ENCODE measurements at places on chromosomes 2 and 18.
A peak's percentile ranks its signal among the peaks of the same experiment; 100 is the strongest.

DNA sequence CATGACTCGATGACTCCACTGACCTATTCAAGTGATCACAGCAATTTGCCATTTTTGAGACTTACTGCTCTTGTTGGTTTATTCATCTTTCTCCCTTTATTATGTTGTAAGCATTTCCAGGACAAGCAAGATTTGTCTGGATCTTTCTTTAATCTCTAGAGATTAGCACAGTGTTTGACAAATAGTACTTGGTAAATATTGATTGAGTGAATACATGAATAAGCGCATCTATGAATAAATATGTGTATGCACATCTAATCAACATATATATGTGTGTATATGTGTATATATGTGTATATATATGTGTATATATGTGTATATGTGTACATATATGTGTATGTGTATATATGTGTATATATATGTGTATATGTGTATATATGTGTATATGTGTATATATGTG, 7.3 kb downstream of the TMX3 start:
- no peak for DNase-seq

DNA sequence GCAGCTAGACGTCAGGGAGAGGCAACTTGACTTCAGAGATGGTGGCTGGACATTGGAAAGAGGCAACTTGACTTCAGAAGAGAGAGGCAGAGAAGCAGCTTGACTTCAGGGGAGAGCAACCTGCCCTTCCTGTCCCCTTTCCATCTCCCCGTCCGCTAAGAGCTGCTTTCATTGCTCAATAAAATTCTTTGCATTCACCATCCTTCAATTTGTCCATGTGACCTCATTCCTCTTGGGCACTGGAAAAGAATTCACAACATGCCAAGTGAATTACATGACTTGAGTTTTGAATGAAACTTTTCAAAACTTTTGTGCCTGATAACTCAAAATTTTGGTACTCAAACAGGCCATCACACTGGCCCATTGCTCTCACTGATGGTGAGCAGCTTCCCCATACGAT, 158.9 kb downstream of the DPP4 start:
- no peak for DNase-seq

DNA sequence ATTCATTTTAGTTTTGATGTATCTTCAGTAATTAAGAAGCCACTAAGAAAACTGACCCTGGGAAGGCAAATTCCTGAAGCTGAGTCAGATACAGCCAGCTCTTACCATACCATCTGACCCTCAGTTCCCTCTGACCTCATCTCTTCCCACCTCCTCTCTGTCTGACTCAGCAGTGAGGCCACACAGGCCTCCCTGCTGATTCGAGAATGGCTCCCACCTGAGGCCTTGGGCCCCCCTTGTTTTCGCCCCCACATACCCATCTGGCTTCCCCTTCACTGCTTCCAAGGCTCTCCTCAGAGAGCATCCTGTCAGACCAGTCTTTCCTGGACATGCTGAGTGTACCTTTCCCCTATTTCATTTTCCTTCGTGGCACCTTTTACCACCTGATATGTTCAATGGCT, 71.0 kb upstream of the CYP1B1 start:
- DNase-seq: peak; percentile 13

DNA sequence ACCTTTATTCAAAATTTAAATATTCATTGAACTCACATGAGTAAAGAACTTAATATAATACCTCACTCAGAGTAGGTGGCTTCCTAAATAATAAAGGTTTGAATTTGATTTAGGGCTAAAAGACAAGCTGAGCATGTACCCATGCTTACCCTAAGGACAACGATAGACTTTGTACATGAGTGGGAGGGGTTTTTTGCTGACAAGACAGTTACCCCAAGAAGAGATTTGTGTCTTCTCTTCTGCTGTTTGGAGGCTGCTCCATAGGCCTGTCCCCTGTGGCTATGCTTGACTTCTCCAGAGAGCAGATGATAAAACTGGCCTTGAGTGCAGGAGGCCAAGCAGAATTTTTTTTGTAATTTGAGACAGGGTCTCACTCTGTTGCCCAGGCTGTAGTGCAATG, 383.9 kb downstream of the TMEM182 start:
- DNase-seq: no peak

DNA sequence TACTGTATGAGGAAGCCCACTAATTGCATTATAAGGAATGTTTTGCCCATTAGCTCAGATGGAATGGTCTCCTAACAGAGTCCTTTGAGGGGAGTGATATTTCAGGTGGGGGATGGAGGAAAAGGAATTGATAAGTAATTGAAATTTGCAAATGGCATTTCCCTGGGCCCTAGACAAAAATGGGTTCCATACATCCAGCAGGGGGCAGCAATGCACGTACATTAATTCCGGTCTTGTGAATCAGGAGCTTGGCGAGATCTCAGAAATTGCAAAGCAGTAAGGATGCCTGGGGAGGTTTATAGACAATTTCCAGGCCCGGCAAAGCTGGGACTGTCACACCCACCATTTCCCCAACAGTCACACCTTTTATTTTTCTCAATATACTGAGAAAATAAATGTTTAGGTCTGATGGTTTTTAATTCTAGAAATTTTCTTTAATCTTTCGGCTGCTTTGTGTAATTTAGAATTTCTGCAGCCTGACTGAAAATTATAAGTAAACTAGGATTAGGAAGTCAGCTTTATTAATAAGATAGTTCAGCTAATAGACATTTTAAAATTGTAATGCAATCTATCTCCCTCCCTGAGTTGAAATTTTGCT, 122.8 kb downstream of the LYPD1 start:
- peak; percentile 1 for DNase-seq

DNA sequence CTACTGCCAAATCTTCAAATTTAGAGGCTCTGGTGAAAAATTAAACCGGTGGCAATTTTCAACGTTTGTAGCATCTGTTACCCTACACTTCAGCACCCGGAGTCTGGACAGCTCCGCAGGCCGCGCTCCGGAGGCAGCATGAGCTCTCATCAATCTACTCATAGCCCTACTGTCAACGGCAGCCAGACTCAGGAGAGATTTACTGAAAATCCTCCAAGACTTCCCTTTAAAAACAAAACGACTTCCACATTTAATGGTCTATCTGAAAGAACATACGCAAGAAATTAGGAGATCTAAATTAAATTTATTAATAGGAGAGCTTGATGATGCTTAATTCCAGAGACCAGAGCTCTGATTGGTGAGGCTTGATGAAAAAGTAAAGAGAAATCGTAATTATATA, 970 bp upstream of the ADCYAP1 start:
- no peak for DNase-seq

GRCh38 chr2:112239862-112240261, 15.0 kb downstream of the ZC3H8 start:
- no peak for DNase-seq

DNA sequence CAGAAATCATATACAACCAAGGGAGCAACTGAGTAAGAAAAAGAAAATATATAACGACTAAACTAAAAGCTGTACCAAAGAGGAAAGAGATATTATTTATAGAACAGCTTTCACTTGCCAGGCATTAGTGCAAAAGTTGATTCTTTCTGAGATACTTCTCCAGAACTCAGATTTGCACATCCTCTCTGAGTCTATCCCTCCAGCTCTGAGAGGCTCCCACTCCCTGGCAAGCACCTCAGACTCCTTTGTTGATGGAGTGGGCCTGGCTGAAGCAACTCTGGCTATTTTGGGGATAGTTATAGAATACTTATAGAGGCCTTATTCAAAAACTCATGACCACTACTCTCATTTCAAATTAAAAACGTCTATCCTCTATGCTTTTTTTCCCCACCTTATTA, 501.6 kb upstream of the TNP1 start:
- DNase-seq: no peak

GRCh38 chr18:22625406-22625805, 207.7 kb upstream of the CTAGE1 start:
- DNase-seq: no peak

DNA sequence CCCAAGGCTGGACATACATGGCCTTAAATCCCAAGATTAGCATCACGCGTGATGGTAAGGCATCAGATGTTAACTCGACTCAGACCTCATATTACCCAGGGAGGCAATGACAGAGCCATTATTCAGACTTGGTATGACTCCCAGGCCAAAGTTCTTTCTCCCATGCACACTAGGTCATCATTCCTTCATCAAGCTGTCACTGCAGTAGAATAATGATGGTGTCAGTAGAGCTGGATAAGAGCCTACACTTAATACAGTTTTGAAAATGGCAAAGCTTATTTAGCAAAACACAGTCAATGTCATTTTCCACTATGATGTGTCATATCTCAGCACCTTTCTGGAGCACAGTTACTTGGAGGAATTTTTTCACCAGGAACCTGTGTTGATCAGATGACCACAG, 663.3 kb downstream of the SUCLG1 start:
- DNase-seq: no peak

GRCh38 chr2:238562446-238562845, 135.7 kb downstream of the ASB1 start:
- DNase-seq: no peak

- no peak for DNase-seq
Observed at GRCh38 chr2:120536141-120536540, 190.2 kb downstream of the INHBB start.

DNA sequence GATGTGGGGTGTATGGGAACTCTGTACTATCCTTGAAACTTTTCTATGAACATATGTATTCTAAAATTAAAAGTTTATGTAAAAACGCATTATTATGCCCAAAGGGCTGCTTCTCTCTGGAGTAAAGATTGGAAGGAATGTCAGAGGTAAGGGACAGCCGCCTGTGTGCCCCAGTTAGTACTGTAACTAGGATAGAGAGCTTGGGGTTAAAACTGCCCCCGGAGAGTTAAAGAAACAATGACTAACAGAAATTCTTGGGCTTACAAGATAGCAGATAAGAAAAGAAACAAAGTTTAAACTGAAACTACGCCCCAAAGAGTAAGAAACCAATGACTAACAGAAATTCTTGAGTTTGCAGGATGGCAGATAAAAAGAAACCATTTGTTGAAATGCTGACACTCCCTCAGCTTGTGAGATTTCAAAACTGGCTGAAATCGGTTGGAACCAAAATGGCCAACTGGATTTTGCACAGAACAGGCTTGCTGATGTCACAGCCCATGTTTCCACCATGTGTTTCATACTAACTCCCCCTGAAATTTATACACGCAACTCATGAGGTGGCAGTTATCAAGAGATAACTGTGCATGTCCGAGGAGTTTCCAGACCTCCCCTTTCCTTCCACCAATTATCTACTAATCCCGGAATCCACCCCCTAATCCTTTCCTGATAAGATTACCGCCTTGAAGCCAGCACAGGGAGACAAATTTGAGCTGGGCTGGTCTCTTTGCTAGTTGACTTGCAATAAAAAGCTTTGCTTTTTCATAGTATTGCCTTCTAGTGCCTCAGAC, 8.7 kb upstream of the TXNDC2 start:
- DNase-seq: no peak

DNA sequence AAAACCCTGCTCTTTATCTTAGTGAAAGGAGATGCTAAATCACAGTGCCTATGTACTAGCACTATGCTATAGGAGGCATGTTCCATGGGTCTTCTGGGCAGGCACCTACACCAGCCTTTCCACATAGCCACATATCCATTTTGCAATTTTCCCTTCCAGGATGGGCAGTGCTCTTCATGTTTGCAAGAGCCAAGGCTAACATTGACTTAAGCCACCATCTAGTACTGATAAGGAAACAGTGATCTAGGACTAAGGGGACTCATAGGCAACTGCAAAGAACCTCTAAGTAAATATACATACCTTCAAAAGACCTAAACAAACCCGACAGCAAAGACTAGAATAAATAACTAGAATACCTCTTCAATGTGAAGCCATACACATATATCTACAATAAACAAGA, 919.7 kb upstream of the GYPC start:
- no peak for DNase-seq

GRCh38 chr2:147026664-147027295, 818.0 kb upstream of the ACVR2A start:
- DNase-seq: no peak

DNA sequence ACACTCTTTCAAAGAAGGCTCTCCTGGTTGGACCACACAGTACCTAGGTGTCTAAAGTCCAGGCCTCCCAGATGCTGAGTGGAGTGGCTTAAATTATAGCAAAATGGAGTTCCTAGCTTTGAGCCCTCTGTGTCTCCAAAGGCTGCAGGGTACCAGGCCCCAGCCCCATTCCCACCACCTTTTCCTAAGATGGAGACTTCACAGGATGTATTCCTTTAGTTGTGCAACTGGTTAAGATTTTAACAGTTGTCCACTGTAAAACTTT, 4.9 kb downstream of the SMAD7 start:
- DNase-seq: no peak

DNA sequence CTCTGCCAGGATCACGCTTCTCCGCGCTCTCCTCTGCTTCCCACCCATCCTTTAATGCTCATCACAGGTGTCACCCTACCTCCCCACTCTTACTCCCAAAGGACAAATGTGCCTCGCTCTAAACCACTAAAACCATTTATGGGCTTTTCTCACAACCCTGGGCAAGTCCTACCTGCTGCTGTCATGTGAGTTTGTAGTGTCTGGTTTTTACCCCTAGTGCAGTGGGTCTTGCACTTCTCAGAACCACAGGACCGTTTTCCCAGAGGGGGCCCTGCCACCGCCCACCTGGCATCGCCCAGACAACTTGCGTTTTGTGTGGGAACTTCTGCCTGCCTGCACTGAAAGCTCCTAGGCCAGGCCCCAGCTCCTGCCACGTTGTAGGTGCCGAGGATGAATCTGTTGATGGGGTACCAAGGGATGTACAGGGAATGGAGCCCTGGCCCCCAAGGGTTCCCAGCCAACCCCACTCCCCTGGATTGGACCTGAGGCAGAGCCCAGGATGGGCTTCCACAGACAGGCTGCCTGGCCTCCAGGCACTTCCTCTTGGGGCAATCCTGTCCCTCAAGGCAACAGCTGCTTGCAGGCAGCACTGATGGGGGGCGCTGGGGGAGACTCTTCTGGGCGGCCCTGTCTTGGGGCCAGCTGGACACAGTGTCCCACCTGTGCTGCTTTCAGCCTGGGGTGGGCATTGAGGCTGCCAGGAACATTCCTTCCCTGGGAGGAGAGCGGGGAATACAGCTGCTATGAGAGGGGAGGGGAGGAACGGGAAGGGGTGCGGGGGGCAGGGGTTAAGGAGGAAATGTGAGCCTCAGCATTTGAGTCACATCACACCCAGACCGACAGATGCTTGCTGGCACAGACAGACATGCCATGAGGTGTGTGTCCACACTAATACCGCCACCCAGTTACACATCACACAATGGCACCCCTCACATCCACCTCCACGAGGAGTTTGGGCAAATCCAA, 176.3 kb downstream of the ZFP36L2 start:
- no peak for DNase-seq

- DNase-seq: no peak
Observed at GRCh38 chr18:11866764-11867163, 15.6 kb downstream of the CHMP1B start.

GRCh38 chr2:72008608-72009007, 139.1 kb downstream of the CYP26B1 start:
- no peak for DNase-seq

- DNase-seq: no peak
Observed at GRCh38 chr2:25808006-25808383, 70.3 kb downstream of the ASXL2 start.

GRCh38 chr2:216351172-216351925, 20.9 kb downstream of the MARCHF4 start:
- no peak for DNase-seq

- no peak for DNase-seq
Observed at GRCh38 chr18:26711756-26712155, 153.8 kb downstream of the AQP4 start.

- DNase-seq: no peak
Observed at GRCh38 chr2:82819951-82820350, 1639.1 kb downstream of the SUCLG1 start.

All from activated CD8-positive, alpha-beta memory T cell treated with anti-CD3 and anti-CD28 coated beads for 48 hours (primary cell).